ENCODE measurements at places on chromosomes 5 and 9.

- no peak for DNase-seq
These were observed 2.1 kb downstream of the HNRNPAB start for GRCh38 chr5:178206166-178207101.

DNA sequence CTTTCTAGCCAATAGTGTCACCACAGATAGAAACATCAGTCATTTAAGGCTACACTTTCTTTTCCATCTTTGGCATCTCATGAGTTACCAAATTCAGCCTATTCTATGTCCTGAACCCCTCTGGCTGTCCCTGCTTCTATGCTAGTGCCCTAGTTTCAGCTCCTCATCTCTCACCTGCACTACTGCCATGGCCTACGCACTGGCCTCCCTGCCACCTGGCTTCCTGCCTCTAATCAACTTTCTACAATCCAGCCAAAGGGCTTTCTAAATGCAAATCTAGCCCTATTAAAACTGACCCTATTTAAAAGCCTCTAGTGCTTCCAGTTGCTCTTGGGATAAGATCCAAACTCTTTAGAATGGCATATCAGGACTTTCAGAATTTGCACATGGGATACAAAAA lies 482.9 kb downstream of the TMEM38B start:
- DNase-seq: no peak

- DNase-seq: no peak
These were observed 548.9 kb downstream of the HINT1 start for GRCh38 chr5:130616161-130616560.

GRCh38 chr9:127838375-127839078 lies 15.9 kb downstream of the ENG start:
- DNase-seq: no peak

DNA sequence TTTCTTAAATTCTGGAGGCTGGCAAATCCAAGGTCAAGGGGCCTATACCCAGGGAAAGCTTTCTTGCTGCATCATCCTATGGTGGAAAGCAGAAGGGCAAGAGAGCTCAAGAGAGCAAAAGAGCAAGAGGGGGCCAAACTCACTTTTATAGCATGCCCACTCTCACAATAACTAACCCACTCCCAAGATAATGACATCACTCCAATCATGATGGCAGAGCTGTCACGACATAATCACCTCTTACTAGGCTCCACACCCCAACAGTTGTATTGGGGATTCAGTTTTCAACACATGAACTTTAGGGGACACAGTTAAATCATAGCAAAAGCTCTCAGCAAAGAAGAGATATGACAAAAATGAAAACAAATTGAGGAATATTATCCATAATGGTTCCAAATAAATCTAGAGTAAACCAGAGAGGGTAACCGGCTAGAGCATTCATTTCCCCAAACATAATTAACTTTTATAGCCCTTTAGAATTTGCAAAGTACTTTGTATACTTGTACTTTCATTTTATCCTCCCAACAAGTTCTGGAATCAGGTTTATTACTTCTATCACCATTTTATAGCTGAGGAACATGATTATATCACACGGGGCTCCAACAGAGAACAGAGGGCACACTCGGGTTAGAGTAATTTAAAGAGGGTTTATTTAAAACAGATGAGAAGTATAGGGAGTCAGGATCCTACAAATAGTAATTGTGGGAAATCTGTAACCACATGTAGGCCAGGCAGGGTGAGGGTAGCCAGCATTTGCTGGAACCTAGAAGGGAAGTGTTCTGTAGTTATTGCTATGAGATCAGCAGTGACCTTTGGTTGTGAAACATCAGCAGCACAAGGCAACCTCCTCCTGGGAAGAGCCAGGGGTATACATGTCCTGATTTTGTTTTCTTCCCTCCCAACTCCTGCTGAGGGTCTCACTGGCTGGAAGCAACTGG lies 7.2 kb upstream of the TARS1 start:
- no peak for DNase-seq

DNA sequence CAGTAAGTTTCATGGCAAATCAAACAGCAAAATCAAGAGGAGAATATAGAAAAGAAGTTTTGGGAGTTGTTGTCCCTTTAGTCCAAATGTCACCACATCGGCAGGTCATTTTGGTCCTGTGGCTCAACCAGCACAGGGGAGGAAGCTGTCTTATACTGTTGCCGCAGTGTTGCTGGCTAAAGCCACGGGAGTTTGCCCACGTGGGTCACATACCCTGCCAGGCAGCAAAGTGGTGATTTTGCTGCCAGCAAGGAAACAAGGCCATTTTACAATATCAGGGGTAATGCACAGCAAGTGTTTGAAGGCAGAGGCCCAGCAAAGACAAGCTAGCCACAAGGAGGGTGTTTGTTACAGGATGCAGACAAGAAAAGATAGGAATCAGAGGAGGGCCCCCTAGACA lies 14.5 kb downstream of the GABRA6 start:
- DNase-seq: no peak

GRCh38 chr5:5316334-5316733 lies 106.1 kb upstream of the ICE1 start:
- no peak for DNase-seq

GRCh38 chr9:87518702-87519335 lies 21.2 kb downstream of the DAPK1 start:
- DNase-seq: no peak

GRCh38 chr9:34524349-34524748 lies 1.6 kb upstream of the ENHO start:
- DNase-seq: no peak

GRCh38 chr9:14326264-14326826 lies 12.4 kb upstream of the NFIB start:
- DNase-seq: no peak

DNA sequence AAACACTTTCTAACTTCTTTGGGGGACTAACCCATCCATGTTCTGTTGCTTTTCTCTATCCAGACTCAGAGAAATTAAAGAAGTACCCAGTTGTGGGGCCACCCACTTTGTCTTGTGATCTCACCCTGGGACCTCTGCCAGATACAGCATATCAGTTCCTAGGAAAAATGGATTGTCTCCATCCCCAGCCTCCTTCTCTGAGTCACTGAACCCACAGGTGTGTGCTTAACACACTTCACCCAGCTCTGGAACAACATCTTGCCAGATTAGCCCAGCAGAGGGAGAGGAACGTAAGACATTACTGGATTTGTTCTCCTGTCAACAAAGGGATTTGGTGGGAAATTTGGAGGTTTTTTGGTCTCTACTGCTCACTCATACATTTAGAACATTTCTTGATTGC lies 19.2 kb downstream of the FAM240B start:
- DNase-seq: no peak

DNA sequence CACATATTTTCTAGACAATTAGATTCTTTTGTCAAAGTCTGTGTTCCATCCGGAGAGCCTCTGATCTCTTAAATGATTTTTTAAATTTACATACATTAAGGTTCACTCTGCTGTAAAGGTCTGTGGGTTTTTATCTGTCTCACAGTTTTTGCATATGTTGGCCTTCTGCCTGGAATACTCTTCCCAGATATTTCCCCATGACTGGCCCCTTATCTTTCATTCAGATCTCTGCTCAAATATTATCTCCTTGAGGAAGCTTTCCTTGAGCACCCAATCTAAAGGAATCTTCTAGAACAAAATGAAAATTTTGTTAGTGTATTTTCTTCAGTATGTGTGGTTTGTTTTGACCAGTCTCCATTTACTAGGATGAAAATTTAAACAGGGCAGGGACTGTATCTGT lies 26.3 kb downstream of the FAF2 start:
- DNase-seq: no peak

- no peak for DNase-seq
These were observed 41.9 kb downstream of the TJP2 start for GRCh38 chr9:69215774-69216485.

DNA sequence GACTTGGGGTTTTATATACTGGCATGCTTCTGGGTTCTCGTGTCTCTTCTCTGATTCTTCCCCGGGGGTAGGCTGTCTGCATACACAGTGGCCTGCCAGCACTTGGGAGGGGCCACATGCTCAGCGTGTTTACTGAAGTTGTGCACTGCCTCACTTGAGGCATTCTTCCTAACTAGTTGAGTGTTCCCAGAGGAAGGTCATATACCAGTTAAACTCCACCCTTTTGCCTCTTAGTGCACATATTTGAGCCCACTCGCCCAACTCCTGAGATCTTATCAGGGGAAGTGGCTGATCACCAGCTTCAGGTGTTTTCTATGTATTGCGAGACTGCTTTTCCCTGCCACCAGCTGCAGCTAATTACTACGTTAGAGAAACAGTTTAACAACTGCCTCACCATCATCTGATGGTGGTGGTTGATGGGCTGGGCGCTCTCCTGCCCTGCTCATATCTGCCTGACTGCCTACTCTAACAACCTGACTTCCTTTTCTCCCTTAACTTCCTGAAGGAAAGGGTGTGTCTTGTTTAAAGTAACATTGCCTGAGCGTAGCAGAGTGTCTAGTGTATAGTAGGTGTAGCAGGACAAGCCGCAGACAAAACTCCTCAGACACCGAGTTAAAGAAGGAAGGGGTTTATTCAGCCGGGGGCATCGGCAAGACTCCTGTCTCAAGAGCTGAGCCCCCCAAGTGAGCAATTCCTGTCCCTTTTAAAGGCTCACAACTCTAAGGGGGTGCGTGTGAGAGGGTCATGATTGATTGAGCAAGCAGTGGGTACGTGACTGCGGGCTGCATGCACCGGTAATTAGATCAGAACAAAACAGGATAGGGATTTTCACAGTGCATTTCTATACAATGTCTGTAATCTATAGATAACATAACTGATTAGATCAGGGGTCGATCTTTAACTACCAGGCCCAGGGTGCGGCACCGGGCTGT lies 60.1 kb upstream of the CLINT1 start:
- no peak for DNase-seq

GRCh38 chr9:131960311-131960710 lies 119.4 kb downstream of the MED27 start:
- DNase-seq: no peak

DNA sequence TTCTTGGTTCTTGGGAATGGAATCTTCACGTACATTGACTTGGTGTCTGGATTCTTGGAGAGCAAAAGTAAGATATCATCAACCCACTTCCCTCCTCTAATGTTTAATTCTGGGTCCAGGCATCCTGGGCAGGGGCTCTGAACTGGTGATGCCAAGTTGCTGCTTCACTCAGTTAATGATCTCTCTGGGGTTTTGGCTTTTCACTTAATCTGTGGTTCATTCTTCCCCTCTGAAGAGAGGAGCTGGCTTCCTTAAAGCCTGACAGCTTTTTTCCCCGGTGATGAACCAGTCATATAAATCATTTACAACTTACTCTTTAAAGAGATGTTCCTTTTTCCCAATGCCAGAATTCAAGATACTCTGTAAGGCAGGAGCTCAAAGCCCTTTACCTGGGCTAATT lies 65.9 kb downstream of the ARHGAP26 start:
- DNase-seq: no peak

DNA sequence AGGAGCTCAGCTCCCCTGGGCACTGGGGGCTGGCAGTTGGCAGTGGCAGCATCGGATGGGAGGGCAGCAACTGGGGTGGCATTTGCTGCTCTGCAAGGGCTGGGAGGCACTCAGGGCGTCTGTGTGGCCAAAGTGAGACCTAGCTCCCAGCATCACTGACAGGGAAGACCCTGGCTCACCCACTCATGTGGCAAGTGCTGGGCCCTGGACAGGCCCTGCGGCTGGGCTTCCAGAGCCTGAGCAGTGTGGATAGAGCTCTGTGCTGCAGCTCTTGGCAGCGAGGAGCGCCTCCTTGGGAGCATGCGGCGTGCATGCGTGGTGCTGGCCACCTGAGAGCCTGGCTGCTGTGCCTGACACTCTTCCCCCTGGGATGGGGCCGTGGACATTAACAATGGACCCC lies 10.2 kb downstream of the CEP72 start:
- no peak for DNase-seq

- no peak for DNase-seq
These were observed 5.7 kb upstream of the ZBTB34 start for GRCh38 chr9:126854734-126855133.

DNA sequence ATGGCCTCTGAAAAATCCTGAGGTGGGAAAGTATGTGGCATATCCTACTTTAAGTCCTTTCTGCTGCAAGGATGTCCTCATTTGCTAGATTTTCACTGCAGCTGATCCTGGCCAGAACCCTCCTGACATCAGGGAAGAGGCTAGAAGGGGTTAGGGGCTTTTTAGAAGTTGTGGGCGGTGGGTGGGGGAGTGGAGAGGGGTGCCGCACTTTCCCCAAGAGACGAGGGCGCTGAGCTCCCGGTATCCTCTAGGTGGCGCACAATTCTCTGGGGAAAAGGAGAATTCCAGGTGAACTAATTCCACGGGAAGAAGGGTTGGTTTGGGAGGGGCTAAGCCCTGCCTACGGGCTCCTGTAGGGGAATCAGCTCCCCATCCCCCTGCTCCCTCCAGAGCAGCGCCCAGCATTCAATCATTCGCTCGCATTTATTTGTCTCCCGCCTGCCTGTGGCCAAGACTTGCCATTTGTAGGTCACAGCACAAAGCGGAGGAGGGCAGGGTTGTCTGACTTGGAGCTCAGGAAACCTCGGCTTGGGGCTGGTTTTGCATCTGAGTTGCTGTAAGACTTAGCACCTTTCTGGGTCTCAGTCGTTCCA lies 42.9 kb upstream of the HAND1 start:
- DNase-seq: no peak

DNA sequence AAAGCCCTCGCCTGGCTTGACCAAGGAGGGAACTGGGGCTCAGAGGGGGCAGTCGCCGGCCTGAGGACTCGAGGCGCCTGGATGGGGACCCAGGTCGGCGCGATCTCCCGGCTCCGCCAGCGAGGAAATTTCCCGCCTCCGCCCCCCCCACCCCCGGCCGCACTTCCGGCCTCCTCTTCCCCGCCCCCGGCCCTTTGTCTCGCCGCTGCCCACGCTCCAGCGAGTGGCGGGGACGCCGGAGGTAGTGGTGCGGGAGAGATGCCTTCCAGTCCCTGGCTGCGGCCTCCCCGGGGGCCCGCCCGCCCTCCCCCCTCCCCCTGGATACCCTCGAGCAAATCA lies 448 bp upstream of the GPRIN1 start:
- no peak for DNase-seq

DNA sequence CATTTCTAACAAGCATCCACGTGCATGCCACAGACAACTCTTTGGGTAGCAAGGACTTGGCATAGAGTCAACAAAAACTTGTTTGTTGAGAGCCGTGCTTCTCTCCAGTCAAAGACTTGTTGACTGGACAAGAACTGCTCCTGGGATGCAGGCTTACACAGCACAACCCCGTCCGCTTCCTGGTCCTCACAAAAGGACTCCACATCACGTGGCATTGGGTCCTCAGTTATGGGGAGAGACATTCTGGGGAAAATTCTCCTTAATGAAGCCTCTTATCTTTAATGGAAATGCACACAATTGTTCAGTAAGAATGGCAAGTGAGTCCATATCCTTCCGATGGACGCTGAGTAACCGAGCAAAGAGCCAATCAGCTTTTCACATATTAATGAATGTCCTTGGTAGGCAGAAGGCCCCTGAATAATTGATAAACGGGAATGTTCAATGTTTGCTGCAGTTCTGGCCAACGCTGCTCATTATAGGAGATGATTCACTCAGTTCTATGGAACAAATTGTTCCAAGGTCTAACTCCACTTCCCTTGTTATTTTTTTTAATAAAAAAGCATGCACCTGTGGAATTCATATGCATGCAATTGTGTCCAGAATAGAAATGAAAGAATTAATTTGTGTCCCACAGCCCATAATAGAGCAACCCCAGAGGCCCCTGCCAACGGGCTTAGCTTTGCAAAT lies 97.0 kb upstream of the ZNF366 start:
- DNase-seq: no peak

GRCh38 chr9:10000669-10001068 lies 612.1 kb downstream of the PTPRD start:
- no peak for DNase-seq

GRCh38 chr5:55021821-55022220 lies 2.2 kb upstream of the GZMK start:
- DNase-seq: no peak

All from stimulated activated CD8-positive, alpha-beta memory T cell treated with anti-CD3 and anti-CD28 coated beads, Interleukin-15, amount 100 ng/mL, for 4 hours (primary cell).